Gastroesophageal sphincter (tissue), 4 donors: ENCODE measurements at places on chromosomes 2 and 18.

- peak; percentile 83 for ATAC-seq
Observed at GRCh38 chr2:46164529-46165301, 132.5 kb upstream of the EPAS1 start.

DNA sequence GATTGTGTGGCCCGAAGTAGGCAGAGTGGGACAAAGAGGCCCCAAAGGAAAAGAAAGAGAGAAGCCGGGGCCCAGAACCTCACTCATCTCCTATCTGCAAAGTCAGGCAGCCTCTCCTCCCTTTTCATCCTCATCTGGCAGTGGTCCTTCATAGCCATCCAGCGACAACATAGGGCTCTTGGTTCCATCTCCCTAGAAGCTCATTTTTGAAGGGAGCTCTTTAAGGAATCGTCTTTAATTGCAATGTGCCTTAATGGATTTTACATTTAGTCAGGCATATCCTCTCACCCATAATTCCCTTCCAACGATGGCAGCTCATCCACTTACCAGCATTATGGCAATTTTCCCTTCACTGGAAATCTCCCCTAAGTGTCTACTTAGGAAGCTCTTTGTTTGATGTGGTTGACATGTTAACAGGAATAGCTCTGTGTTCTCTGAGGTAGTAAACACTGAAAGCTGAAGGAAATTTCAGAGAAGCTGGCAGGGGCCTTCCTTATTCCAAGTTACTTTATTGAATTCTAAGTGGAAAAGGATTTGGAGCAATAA, 780.6 kb downstream of the TSN start:
- no peak for ATAC-seq

GRCh38 chr18:42113529-42114191, 158.6 kb downstream of the PIK3C3 start:
- ATAC-seq, result no peak

- ATAC-seq, result no peak
Observed at GRCh38 chr2:9439536-9439935, 16.1 kb downstream of the CPSF3 start.

DNA sequence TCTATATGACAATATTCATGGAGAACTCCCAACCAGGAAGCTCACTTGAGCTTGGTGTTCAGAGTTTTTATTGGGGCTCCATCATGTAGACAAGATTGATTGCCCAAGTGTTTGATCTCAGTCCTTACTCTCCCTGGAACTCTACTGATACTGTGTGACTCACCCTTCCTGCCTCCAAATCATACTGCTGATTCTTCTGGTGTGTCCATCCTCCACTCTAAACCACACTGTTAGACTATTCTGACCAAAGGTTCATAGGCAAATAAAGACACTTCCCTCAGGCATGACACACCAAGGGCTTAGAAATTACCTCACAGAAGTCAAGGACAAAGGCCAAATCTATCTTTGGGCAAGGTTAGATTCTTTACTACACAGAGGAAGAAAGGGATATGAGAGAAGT, 107.9 kb upstream of the CDH20 start:
- ATAC-seq, result no peak

- ATAC-seq, result no peak
Observed at GRCh38 chr2:27921880-27922547, 31.5 kb downstream of the BABAM2 start.

GRCh38 chr2:241218131-241219029, 29.9 kb downstream of the ANO7 start:
- peak; percentile 57 for ATAC-seq

GRCh38 chr2:174881678-174882077, 117.4 kb upstream of the CHRNA1 start:
- ATAC-seq, result no peak

- ATAC-seq, result no peak
Observed at GRCh38 chr2:241984271-241984655, 114.7 kb downstream of the RTP5 start.

DNA sequence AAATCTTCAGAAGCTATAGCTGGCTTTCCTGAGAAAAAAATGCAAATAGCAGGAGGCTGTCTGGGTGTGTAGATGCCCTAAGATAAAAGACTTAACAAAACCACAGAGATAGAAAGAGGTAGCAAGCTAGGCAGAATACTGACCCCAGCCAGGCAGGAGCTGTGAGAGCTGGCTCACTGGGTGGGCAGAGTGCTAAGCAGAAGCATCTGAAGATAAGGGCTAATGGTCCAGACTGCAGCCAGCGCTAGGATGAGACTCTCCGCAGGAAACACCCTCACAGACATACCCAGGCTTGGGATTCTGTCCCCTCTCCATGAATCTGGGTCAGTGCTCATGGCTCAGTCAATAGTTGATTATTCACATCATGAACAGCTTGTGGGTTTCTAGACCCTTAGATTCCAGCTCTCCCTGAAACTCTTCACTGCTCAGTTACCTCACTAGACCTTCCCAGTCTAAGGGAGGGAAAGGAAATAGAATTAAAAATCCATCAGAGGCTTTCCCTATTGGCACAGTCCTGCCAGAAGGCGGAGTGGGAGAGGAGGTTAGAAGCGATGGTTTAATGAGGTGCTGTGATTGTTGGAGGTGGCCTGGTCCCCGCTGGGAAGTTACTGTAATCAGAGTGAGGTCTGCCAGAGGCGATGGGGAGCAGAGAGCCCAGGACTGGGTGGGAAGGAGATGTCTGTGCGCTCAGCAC, 21.4 kb upstream of the CCBE1 start:
- no peak for ATAC-seq

DNA sequence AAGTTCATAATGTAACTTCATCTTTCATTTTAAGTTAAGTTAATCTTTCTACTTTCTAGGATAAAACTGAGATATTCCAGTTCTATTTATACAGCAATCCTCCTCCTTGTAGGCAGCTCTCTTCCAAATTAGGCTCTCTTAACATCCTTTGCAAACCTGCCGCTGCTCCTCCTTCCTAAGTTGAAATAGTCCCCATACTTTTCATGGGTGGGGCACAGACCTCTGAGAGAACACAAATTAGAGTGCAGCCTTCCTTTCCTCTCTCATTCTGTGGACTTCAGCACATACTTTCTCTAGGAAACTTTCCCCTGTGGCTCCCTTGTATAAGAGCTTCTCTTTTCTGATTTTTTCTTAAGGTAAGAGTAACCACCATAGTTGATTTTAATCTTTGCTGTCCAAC, 28.3 kb downstream of the TWSG1 start:
- ATAC-seq, result no peak

- ATAC-seq, result no peak
Observed at GRCh38 chr18:63479826-63480225, 3.1 kb downstream of the SERPINB5 start.

DNA sequence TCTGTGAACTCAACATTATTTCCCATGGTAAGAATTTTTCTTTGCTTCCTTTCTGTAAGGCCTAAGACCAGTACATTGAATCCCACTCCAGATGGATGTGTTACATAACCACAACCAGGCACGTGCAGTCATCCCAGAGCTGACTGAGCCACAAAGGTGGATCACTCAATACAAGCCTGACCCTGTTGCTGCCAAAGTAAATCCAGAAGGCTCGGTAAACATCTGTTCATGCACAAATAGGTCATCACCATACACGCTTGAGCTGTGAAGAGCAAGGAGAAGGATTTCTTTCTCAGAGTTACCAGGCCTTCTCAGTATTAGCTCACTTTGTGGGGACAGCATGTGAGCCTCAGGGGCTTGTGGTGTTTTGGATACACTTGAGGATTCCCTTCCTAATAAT, 791.4 kb upstream of the FANCL start:
- no peak for ATAC-seq

- no peak for ATAC-seq
Observed at GRCh38 chr2:45241061-45241561, 231.9 kb upstream of the SIX2 start.

DNA sequence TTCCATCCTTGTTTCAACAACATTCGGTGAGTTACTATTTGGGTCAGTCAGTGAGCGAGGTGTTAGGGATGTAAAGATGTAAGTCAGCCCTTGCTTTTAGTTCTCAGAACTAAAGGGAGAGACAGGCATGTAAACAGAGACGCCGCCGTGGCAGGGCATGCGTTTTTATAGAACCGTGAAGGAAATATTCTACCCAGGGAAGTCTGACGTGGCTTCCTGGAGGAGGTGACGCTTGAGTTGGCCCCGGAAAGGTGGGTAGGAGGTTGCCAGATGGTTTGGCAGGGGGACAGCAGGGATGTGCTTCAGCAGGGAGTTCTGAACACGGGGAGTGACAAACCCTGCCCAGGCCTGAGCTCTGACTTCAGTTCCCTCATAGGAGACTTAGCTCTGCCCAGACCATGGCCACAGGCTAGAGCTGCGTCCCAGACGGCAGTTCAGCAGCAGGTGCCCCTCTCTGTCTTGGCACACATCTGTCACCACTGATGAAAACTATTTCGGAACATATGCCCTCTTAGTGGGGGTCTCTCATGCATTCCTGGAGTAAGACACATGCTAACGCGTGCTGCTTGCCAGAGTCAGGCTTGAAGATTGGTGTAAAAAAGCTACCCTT, 23.4 kb upstream of the RPL31 start:
- ATAC-seq, result peak; percentile 89

DNA sequence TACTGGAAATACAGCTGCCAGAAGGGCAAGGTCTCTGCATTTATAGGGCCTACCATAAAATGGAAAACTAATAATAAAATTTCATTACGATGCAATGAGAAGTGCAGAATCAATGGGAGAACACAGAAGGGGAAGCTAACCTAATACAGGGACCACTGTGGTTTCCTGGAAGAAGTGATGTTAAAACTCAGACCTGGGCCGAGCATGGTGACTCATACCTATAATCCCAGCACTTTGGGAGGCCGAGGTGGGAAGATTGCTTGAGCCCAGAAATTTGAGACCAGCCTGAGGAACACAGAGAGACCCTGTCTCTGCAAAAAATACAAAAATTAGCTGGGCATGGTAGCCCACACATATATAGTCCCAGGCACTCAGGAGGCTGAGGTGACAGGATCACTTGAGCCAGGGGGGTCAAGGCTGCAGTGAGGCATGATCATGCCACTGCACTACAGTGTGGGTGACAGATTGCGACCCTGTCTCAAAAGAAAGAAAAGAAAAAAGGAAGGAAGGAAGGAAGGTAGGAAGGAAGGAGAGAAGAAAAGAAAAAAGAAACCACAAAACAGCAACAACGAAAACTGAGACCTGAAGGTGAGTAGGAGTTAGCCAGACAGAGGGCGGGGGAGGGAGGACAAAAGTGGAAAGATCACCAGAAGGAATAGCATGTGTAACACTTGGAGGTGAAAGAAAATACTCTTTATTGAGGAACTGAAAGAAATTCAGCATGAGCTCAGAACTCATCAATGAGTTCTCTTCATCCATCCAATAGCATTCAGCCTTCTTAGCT, 58.3 kb upstream of the DTNA start:
- no peak for ATAC-seq

DNA sequence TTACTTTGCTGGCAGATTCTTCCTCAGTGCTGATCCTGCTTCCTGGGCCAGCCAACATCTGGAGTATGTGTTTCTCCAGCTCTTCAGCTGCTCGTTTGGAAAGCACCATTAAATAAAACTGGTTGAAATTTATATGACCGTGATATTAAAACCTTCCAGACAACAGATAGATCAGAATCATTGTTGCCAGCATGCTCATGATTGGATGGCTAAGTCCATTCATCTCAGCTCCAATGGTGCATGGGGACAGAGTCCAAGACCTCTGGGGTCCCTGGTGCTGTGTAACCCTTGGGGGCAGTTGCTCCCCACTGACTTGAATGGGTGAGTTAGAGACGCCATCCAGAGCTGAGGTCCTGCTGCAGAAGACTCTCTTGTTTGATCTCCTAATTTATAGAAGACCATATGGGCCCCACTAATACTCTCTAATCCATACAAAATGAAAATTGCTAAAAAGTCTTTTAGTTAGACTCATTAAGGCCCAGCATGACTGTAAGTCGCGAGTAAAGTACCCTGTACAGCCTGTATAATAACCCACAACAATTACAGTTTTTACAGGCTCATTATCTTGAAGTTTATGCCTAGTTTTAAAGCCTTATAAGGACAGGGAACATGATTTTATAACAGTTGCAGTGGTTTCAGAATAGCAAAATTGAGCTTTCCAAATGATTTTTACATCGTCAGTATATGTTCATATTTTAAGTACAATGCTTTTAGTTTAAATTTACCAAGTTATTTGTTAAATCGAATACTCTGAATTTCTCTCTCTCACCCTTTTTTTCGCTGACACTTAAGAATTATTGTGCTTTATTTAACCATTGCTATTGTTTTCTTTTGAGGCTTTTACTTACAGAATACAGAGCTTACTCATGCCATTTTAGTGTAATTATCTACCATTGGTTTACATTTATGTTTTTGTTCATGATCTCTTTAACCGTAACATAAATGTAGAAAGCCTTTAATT, 60.0 kb downstream of the CABLES1 start:
- ATAC-seq, result no peak

GRCh38 chr2:237027712-237028029, 58.0 kb upstream of the COPS8 start:
- ATAC-seq, result no peak

GRCh38 chr2:172931256-172931894, 144.3 kb upstream of the MAP3K20 start:
- ATAC-seq, result peak; percentile 57

DNA sequence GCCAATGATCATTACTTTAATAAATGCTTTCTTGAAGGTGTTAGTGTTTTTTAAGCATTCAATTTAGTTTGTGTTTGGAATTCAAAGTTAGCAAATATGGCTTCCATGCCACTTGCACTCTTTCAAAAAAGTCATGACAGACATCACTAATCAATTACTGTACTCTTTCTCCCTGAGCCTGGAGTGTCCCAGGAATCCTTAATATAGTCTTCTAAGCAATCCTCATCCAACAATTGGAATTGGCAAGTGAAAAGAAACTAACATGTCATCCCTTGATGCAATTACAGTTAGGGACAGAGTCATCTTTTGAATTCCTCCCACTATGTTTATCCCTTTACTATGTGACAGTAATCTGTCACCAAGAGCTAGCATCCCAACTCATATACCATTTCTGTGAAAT, 29.7 kb upstream of the GPR55 start:
- no peak for ATAC-seq

DNA sequence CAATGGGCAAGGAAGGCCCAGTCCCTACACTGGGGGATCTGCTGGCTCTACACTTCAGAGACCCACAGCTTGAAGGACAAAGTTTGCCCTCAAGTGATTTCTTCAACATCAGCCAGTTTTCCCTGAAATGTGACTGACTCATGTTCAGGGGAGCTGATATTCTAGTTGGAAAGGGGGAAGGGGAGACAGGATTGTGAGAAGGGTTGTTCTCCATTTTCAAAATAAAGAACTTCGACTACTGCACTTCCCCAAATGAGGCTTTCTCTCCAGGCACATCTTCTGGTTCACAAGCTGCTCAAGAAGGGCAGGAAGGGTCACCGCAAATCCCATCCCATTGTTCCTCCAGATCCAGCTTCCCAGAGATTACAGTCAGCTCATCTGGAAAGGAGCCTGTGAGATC, 117.6 kb downstream of the BCL2L11 start:
- no peak for ATAC-seq
